Activated CD4-positive, alpha-beta T cell treated with anti-CD3 and anti-CD28 coated beads for 4 hours (primary cell): ENCODE measurements at places on chromosomes 2 and 18.

DNA sequence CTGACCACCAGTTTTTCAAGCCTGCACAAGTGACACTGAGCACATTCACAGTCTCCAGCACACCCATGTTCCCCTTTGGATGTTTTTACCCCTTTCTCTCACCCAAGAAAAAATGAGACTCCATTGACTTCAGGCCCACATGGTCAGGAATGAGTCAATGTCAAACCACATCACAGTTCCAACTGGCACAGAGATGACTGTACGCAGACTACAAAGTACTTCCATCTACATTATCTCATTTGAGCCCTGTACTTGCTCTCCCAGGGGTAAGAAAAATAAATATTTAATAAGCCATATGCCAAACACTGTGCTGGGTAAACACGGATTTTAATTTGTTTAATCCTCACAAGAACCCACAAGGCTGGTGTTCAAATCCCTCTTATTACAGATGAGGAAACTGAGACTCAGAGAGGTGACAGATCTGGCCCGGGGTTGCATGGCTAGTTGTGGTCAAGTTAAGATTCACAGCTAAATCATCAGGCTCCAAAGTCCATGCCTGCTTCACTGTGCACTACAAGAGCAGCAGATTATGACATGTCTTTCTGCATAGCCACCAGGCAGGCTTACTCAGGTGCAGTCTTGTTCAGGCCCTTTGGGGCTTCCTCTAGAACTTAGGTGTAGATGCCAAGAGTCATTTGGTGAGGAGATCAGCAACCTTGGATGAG lies 106.1 kb downstream of the TXNL1 start:
- DNase-seq = no peak

DNA sequence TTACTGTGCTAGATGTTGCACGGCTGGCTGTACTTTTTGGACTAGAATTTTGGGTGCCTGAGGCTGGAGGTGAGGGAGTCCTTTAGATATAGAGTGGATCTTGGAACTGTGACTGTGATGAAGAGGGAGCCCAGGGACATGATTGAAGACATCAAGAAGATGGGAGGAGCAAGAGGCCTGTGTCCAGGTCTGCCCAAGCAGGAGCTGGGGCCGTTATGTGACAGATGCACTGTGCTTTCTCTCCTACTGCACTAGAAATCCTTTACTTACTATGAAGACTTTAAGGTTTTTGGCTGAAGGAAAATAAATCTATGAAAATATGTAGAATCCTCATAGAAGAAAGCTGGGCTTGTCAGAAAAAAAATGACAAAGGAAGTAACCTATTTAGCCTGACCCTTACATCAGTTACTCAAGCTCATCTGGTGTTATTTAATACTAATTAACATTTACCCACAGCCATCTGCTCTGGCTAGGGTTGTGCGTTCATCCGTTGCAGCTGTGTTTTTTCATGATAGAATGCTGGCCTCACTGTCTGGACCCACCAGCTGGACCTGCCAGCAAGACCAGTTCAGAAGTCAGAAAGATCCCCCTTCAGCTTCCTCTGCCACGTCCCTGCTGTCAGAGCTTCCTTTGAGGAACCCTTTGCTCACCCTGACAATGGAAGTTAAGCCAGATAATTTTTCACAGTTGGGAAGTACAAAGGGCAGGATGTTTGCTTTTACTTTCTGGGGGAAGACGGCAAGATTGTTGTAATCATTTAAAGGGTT lies 16.7 kb downstream of the TSN start:
- no peak for DNase-seq

- no peak for DNase-seq
These were observed 45.8 kb upstream of the EML6 start for GRCh38 chr2:54677476-54678265.

GRCh38 chr2:25041307-25041927 lies 459 bp upstream of the EFR3B start:
- peak; percentile 14 for DNase-seq

GRCh38 chr2:237354892-237355291 lies 59.1 kb downstream of the COL6A3 start:
- DNase-seq = no peak

- DNase-seq = no peak
These were observed 18.9 kb downstream of the CPO start for GRCh38 chr2:206958261-206958660.

GRCh38 chr18:63257453-63257852 lies 62.1 kb downstream of the BCL2 start:
- DNase-seq = no peak

GRCh38 chr2:134718023-134718816 lies 580 bp downstream of the TMEM163 start:
- DNase-seq = no peak

GRCh38 chr2:227386630-227387029 lies 1.1 kb downstream of the SCYGR1 start:
- no peak for DNase-seq

DNA sequence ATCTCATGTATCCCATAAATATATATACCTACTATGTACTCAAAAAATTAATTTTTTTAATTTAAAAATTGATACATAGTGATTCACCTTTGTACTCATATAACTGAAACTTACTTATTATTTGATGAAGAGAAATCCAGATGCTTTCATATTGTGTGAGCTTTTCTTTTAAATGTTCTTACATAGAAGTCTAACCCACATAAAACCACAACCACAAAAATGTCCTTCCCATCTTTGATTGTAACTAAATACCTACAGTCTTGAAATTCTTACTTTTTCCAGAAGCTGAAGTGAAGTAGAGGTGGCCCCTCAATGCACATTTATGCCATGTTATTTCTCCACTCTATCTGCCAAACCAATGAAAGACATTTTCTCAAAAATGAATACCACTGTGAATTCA lies 117.9 kb upstream of the COL5A2 start:
- no peak for DNase-seq

DNA sequence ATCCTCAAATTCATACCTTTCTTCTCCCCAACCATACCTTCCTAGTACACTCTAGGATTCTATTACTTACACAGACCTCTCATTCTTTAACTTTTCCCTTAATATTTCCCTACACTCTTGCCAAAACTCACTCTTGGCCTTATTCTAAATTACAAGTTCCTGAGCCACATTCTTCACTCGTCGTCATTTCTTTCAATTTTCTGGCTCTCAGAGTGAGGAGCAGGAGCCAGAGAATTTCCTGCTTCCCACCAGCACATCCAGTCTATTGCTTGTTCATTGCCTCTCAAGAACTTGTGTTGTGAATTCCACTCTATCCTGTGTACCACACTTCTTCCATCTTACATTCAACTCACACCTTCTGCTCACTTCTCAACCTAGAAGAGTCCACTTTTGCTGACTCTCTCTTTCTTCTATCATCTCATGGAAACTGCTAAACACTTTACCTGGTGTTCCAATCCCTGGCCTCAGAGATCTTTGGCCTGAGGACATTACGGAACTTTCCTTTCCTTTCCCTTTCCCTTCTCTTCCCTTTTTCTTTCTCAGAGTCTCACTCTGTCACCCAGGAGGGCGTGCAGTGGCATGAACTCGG lies 171.6 kb downstream of the PLCL1 start:
- no peak for DNase-seq

GRCh38 chr2:219560037-219560892 lies 11.1 kb downstream of the OBSL1 start:
- DNase-seq = no peak

GRCh38 chr2:109375656-109376055 lies 238.1 kb downstream of the SEPTIN10 start:
- no peak for DNase-seq

GRCh38 chr2:99789849-99790248 lies 300.0 kb upstream of the REV1 start:
- no peak for DNase-seq

GRCh38 chr2:26123426-26123825 lies 49.5 kb upstream of the GAREM2 start:
- no peak for DNase-seq

GRCh38 chr2:85178154-85178553 lies 45.0 kb downstream of the TCF7L1 start:
- DNase-seq = no peak

DNA sequence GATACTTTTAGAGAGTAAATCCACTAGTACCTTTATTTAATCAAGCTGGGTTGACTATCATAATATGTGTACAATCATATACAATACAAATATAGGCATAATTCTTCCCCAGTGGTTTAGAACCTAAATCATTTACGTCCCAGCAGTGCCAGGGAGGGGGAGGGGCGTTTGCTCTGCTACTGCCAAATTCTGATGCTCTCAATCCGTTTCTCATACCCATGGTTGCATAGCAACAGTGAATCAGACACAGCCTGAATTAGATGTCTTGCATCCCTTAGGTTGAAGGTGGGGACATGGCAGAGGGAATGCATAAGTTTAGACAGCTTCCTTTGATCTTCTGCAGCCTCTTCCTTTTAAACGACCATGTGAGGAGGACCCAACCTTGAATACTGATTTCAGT lies 135.4 kb downstream of the ABCA12 start:
- no peak for DNase-seq

GRCh38 chr18:9507565-9508088 lies 32.3 kb downstream of the RALBP1 start:
- no peak for DNase-seq

GRCh38 chr2:28624793-28625701 lies 126.6 kb upstream of the PPP1CB start:
- DNase-seq = peak; percentile 34

DNA sequence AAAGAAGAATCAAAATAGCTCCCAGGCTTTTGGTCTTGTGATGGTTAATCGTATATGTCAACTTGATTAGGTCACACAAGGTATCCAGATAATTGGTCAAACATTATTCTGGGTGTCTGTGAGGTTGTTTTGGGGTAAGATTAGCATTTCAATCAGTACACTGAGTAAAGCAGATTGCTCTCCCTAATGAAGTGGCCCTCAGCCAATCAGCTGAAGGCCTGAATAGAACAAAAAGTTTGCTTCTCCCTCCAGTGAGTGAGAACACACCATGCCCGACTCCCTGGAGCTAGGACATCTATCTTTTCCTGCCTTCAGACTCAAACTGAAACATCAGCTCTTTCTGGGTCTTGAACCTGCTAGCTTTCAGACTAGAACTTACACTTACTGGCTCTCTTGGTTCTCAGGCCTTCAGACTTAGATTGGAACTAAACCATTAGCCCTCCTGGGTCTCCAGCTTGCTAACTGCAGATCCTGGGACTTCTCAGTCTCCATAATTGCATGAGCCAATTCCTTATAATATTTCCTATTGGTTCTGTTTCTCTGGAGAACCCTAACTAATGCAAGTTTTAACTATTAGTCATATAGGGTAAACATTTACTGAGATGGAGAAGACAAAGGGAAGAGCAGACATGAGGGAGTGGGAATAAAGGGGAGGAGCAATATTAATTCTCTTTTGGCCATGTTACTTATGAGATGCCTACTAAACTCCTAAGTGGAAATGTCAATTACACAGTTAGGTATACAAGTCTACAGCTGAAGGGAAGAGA lies 25.5 kb downstream of the LNPK start:
- DNase-seq = no peak

- no peak for DNase-seq
These were observed 122.9 kb downstream of the GLI2 start for GRCh38 chr2:120858361-120859106.

DNA sequence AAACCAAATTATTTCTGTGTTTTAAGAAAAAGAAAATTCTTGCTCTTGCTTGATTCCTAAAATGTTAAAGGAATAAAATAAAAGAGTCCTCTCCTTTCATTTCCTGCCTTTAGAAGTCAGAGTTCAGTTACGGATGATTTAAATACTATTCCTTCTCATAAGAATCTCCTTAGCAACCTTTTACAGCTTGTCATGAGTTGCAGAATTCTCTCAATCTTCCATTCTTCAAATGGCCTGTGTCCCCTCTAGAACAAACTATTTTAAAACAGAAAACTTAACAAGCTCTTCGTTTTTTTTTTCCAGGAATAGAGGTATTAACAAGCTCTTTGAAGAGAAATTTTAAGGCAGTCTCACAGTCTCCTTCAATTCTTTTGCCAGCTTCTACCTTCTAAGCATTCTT lies 42.2 kb downstream of the SPIRE1 start:
- DNase-seq = no peak
